ENCODE measurements at places on chromosomes 6 and 20. TPM values are rescaled to one million over a fixed set of nuclear protein-coding genes. Genes with fewer than 3 reads are reported as not detected.

The ADGRF5 gene
- 29.7 TPM for polyA plus RNA-seq

The JAG1 gene
- polyA plus RNA-seq = 38.9 TPM

The FKBP1C gene
- 1.7 TPM for polyA plus RNA-seq

The CTNNBL1 gene
- polyA plus RNA-seq = 29.0 TPM

The FBXO30 gene
- 13.4 TPM for polyA plus RNA-seq

The PLCG1 gene
- polyA plus RNA-seq = 84.6 TPM

The LIN28B gene
- polyA plus RNA-seq = 0.15 TPM

The GID8 gene
- polyA plus RNA-seq = 19.3 TPM

- DNase-seq = no peak
These were observed 3.1 kb upstream of the ZNF831 start for GRCh38 chr20:59160389-59161115.

- DNase-seq = no peak
These were observed 66.1 kb downstream of the PRND start for GRCh38 chr20:4787820-4788219.

GRCh38 chr20:22354647-22355046 lies 229.7 kb downstream of the FOXA2 start:
- DNase-seq = no peak

- DNase-seq = no peak
These were observed 585.6 kb downstream of the DHX35 start for GRCh38 chr20:39547546-39548408.

DNA sequence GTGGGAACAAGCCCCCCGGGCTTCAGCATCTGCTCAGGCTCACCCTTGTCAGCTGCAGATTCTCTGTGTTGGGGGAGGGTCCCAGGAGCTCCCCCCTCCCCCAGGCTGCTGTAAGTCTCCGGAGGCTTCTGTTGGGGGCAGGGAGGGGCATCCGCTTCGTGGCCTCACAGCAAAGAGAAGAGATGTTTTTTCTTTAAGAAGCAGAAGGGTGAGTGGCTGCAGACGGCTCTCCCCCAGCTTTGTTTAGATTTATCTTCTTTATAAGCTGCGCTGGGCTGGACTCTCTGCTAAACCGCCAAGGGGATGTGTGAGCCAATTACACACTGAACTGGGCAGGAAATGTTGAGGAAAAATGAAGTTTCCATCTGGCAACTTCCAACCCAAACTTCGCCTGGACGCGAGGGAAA lies 48.7 kb upstream of the GATA5 start:
- peak; percentile 70 for DNase-seq

GRCh38 chr6:49030251-49031020 lies 432.6 kb downstream of the MMUT start:
- no peak for DNase-seq

DNA sequence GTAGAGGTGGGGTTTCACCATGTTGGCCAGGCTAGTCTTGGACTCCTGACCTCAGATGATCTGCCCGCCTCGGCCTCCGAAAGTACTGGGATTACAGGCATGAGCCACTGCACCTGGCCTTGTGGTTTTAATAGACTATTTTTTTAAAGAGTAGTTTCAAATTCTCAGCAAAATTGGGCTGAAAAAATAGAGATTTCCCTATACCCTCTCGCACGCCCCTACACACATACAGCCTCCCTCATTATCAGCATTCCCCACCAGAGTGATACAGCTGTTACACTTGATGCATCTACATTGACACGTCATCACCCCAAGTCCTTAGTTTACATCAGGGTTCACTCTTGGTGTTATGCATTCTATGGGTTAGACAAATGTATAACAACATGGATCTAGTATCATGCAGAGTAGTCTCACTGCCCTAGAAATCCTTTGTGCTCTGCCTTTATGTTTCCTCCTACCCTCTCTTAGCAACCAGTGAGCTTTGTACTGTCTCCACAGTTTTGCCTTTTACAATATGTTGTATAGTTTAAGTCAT lies 103.6 kb downstream of the CDYL start:
- DNase-seq = no peak

DNA sequence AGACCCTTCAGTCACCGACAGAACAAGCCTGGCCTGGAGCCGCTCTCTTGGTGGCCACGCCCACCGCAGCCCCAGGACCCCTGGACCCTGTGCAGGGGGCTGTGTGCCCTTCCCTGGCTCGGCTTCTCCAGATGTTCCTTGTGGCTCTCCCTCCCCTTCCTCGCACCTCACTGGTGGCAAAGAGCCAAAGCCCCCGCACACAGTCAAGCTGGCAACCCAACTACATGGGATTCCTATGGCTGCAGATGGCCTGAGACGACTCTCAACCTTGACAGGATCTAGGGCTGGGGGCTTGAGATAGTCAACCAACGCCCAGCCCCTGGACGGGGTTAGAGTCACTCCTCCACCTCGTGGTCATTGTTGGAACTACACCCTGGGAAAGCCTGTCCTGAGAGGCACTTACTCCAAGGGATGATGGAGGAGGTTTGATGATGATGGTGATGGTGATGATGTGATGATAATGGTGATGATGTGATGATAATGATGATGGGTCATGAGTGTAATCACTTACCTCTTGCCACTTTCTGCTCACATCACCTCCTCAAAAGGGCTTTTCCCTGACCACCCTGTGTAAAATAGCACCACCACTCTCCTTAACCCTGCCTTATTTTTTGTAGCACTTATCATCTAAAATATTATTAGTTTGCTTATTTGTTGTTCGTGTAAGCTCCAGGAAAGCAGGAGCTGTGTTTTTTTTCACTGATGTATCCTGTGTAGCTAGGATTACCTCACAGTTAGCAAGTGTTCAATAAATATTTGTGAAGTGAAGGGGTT lies 278.4 kb downstream of the LRFN2 start:
- peak; percentile 38 for DNase-seq

DNA sequence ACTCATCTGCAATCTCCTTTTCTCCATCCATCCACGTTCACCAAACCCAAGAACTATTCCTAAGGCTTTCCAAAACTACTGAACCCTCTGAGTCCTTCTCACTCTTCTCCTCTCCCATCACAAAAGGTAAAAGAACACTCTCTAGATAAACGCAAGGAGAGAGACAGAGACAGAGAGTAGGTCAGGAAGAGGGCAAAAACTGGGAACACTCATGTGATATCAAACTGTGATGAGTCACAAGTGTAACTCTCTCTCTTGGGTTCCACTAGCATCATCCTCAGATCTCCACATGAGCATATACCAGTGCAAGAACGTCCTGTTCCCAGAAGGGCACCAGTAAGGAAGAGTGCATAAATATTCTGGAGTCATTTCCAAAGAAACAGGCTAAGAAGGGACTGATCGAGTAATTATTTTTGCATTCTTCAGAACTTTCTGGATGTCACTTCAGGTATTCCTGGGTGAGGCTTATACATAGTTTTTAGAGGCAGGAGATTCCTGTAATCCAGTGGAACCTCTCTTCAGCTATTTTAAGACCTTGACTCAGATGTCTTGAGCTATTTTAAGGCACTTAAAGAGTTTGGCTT lies 47.3 kb upstream of the STXBP5 start:
- no peak for DNase-seq

- no peak for DNase-seq
These were observed 33.1 kb downstream of the UQCC2 start for GRCh38 chr6:33678233-33678931.

DNA sequence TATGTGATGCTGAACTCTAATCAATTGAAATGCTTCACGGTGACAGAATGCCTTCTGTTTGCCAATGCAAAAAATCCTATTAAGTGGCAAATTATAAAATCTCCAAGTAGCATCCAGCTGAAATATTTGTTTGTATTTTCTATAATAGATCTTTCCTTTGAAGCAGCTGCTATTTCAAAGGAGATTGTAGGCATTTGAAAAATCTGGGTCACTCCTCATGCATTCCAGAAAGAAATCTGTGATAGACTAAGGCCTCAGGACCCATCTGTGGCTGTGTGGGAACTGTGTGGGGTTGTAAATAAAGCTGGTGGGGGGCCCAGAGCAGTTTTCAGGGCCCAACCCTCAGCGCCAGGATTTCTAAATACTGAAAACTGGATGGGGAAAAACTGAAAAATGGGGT lies 216.9 kb upstream of the ARG1 start:
- no peak for DNase-seq

- DNase-seq = no peak
These were observed 8.4 kb upstream of the PPP1R14C start for GRCh38 chr6:150134280-150134920.

DNA sequence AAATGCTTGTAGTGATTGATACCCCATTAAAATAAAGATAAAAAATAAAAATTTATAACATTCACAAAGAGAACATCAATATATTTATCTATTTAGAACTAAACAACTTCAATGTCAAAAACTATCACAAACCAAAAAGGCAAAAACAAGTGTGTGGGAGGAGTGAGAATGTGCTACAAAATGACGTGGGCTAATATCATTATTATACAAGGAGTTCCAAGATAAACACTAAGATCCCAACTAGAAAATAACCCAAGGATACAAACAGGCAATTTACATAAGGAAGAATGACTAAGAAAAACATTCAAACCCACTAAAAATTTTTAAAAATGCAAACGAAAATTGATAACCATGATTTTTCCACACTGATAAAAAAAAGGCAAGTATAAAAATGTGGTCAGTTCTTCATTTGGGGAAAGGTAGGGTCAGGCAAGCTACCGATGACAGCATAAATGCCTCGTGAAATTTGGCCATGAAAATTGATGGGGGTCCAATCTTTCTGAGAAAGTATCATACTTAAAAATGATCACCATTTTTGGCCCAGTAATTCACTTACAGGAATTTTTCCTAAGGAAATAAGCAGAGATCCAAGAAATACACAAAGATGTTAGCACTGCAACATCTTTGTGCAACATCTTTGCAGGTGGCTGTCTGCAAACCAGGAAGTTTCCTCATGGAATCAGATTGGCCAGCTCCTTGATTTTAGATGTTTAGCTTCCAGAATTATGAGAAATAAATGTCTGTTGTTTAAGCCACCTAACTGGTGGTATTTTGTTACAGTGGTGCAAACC lies 140.2 kb downstream of the TMEM200A start:
- no peak for DNase-seq

All from muscle of arm (tissue), 14 donors.